Osteocyte (in vitro differentiated cells): ENCODE measurements at places on chromosomes 3 and 15. TPM values are rescaled to one million over a fixed set of nuclear protein-coding genes. Genes with fewer than 3 reads are reported as not detected.
A peak's percentile ranks its signal among the peaks of the same experiment; 100 is the strongest.

DNA sequence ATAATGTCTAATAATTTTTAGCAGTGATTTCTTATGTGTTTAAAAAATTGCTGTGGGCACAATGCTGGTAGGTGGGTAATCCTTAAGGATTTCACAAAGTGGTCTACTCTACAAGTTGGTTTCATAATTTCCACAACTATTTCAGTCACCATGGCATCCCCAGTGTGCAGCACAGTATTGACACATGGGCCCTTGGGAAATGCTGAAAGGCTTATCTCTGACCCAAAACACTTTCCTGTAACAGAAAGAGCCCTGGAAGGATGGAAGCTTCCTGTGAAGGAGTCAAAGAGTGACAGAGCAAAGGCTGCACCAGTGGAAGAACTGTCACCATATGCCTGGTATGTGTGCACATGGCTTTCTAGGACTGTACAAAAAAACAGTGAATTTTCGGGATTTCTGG lies 153.7 kb downstream of the ANO10 start:
- no peak for DNase-seq

DNA sequence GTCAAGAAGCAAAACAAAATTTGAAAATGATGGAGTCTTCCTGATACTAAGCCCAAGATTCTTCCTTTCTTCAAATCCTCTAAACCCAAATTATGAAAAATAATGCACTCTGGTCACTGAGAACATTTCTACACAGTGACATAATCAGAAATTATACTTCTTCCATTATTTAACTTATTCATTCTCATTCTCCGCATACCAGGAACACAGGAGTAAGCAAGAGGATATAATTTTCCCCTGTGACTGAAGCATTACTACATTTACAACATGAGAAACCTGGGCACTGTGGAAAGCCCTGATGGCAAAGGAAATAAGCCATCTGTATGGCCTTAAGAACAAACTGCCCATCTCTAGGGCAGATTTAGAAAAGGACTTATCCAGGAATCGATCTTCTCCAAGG lies 47.0 kb downstream of the EXD1 start:
- no peak for DNase-seq

DNA sequence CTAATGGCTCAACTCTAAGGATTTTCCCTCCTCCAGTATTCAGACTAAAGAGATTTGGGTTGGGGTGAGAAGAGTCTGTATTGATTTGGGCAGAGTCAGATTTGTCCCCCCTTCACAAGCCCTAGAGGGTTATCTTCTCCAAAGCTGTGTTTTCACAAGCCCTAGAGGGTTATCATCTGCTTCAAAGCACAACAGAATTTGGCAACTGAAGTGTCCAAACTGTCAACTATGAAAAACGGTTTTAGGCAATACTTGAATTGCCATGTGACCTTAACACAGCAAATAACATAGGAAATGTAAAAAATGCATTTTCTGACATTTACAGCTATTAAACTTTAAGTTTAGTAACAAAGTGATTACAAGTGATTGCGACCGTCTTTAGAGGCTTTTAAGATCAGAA lies 119.9 kb downstream of the IMPG2 start:
- DNase-seq: no peak

- peak; percentile 85 for DNase-seq
Observed at GRCh38 chr3:4416961-4417360, 50.1 kb downstream of the SUMF1 start.

- no peak for DNase-seq
Observed at GRCh38 chr3:101675709-101676215, 1.2 kb downstream of the ZBTB11 start.

CADM2 gene
- 1.5 and 2.2 TPM in 2 replicates for total RNA-seq

DNA sequence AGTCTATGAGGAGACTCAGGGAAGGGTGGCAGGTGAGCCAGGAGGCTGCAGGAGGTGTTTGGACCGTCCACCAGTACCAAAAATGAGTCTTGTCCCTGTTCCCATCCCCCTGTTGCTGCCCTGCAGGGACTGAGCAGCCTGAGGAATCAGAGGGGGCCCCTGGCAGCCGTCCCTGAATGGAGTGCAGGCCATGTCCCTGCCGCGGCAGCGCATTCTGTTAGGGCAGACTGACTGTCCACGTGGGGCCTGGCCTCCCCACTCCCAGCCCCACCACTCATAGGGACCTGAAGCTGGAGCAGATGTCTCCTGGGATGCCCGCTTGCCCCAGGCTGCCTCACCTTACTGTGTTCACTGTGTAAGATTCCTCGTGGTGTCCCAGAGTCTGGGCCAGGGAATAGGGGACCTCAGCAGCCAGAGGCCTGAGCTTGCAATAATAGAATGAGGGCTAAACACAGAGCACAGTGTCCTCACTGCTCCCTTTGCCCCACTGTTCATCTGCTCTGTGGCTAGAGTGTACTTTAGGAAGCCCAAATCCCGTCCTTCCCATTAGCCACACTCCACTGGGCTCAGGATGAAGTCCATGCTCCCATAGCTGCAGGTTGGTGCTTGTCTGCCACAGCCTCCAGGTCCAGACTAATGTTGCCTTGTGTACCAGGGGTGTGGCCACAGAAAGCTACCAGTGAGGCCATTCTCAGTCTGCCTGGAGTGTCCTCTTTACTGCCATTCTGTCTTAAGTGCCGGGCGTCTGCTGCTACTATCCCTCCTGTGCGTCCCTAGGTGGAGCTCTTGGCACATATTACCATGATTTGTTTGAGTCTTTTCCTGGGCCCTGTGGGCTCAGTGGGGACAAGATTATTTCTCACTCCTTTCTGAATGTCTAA lies 63.2 kb downstream of the HCN4 start:
- DNase-seq: no peak
